ENCODE measurements at places on chromosomes 13 and 19.

GRCh38 chr13:27012482-27013197, 159.0 kb downstream of the USP12 start:
- no peak for DNase-seq

DNA sequence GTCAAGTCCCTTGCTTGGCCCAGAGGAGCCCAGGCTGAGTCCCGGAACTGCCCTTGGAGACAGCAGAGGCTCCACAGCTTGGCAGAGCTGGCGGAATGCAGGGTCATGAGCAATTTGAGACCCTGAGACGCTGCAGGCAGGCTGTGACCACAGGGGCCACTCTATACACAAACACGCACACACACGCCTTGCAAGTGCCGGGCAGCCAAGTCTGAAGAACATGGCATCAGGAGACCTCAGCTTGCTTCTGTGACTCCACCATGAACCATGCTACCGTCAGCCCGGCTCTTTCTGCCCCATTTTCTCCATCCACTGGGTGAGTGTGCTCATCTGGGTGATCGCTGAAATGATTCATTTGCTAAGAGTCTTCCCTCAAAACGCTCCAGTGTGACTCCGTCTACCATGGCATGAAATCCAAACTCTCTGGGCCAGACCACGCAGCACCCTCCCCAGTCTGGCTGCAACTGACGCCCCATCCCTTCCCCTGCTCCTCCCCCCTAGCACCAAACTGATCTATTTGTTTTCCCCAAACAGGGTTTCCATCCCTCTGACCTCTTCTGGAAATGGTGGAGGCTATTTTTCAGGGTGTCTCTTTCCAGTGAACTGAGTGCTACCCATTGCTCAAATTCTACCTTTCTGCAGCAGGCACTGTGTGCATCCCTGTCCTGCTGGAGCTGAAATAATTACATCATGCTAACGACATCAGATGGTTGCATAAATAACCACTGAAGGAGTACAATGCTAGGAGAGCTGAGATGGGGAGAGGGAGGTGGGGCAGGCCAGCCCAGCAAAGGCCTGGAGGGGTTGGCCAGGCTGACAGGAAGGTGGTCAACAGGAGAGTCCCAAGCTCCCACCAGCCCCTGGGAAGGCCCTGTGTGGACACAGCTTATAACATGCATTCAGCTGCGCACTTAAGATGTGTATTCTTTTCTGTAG, 3.1 kb downstream of the CARS2 start:
- DNase-seq = no peak

DNA sequence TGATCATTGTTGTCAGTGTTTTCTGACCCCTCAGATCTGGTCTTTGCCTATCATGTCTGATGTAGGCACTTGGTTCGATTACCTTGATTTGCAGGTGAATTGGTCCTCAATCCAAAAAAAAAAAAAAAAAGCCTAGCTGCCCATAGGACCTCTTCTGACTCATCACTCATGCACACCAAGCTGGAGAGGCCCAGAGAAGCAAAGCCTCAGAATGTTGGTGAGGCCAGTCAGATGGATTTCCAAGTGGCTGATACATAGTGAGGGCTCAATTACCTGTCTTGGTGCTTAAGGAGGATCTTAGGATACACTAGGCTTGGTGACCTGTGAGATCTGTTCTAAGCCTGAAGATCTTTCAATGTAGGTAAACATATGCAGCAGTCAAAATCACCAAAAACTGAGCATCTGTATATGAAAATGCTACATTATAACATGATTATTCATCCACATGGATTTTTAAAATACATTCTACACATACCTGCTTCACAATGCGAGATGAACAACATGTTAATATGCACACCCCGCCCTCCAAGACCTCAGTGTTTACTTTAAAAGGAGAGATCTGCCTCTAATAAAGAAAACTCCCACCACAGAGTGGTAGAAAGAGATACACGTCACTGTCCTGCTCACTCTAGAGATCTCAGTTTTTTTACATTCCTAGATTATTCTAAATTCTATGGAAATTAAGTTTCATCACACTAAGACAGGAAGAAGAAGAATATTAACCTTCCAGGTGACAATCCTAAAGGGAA, 79.9 kb upstream of the RAP2A start:
- DNase-seq = no peak

DNA sequence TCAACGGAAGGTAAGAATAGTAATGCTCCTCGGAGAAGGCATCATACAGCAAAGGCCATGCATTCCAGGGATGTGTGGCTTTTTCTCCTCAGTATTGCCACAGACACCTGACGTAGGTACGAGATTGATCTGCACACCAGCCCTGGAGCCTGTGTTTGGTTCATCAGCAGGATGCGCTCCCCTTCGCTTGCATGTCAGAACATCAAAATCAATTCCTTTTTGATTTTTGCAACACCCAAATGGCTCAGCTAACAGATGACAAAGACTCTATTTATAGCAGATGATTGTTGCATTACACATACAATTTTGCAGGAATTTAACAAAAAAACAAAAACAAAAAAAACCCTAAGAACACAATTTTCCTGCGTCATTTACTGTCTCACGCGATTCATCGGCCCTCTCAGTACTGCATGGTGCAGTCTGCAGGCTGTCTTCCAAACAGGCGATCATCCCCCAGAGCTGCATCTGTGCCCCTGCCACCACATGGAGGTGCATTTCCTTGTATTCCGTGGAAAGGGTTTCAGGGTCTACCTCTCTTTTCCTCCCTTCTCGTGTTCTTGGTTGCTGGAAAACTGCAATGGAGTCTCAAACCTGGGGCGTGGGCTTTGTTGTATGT, 207.3 kb downstream of the TEX29 start:
- DNase-seq = no peak

DNA sequence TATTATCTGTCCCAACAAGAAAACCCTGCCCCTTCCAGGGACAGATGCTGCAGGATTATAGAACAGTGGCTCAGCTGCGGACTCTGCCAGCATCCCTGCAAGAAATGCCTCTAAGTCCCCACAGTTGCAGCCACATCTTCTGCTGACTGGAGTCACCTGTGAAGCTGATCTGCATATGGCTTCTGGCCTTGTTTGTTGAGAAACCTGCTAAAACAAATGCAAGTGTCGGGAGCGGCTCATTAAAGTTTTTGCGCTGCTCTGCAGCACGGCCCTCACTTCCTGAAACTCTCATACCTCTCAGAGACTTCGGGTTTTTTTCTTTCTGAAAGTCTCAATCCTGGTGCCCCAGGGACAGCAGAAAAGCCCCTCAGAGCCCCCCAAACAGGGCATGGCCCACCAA, 725.0 kb downstream of the UQCRFS1 start:
- no peak for DNase-seq

DNA sequence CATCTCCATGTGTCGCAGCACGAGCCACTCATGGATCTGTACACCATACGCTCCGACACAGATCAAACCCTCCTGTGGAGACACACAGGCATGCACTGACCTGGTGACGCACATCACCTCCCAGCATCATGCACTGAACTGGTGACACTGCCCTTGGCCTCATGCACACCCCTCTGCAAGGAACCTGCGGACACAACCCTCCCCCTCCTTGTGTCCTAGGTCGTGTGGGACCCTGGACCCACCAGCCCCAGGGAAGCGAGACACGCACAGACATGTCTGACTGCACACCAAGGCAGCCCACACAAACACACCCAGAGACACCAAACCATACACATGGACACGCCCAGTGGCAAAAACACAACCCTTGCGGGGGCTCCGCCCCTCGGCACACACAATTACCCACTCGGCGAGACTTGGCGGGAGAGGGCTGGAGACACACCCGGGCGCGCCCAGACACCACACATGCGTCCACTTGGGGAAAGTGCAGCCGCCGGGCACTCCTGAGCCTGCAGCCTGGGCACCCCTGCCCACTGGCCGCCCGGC, 2.0 kb upstream of the KCNN4 start:
- DNase-seq = no peak

DNA sequence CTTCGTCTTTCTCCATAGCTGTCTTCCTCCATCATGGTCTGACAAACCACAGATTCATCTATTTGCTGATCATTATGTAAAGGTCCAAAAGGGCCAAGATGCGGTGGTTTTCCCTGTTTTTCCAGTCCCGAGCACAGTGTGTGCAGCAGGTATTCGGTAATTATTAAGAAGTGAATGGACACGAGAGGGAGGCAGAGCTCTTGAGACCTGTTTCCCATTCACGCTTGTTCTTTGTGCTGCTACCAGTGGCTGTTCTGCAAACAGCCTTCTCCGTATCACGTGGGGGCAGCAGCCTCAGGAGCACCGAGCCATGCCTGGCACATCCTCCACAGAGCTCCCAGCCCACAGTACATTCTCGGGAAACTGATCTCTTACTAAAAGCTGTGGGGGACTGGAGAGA, 50.3 kb downstream of the CCDC70 start:
- no peak for DNase-seq

DNA sequence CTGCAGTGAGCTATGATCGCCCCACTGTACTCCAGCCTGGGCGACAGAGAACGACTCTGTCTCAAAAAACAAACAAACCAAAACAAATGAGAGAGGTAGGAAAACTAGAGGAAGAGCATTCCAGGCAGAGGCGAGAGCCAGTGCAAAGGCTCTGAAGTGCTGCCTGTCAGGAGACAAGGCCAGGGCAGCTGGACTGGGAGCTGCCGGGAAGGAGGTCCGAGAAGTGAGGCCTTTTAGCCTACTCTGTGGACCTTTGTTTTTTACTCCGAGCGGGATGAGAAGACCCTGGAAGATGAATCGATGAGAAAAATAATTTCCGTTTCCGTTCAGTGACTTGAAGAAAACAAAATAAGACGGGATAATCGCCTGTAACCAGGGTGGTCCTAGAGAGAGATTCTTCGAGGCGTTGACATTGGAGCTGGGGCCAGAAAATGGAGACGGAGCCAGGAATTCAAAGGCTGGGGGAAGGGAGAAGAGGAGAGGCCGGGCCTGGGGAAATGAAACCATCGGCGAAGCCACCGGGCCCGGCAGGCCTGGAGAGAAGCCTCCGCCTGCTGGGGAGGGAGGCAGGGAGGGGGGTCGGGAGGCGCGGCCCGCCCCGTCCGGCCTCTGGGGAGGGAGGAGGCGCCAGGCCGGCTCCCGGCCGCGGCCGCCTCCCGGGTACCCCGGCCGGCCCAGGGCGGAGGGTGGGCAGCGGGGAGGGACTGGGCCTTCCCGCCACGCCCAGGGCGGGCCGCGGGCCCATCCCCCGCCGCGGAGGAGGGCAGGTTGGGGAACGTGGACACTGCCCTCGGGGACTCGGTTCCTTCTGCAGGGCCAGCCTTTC, 7.8 kb upstream of the SERTAD1 start:
- peak; percentile 31 for DNase-seq

DNA sequence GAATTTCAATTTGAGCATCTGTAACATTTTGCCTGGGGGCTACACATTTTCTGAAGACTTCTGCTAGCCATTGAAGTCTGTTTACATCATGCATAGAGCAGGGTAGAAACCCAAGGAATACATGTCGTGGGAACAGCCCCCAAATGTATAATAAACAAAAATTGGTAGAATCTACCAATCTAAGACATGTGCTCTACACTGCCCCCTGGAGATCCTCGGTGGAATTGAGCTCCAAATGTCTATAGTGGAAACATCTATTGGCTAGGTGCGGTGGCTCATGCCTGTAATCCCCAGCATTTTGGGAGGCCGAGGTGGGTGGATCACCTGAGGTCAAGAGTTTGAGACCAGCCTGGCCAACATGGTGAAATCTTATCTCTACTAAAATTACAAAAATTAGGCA, 57.3 kb downstream of the MBD3L2B start:
- DNase-seq = peak; percentile 34

All from activated T-cell treated with anti-CD3 and anti-CD28 coated beads for 4 hours (primary cell).